ENCODE measurements at places on chromosomes 6 and 20. TPM values are rescaled to one million over a fixed set of nuclear protein-coding genes. Genes with fewer than 3 reads are reported as not detected.

Gene AGPAT4
- total RNA-seq: 1.3 TPM

Gene POU5F1
- 4.9 TPM for total RNA-seq

DNA sequence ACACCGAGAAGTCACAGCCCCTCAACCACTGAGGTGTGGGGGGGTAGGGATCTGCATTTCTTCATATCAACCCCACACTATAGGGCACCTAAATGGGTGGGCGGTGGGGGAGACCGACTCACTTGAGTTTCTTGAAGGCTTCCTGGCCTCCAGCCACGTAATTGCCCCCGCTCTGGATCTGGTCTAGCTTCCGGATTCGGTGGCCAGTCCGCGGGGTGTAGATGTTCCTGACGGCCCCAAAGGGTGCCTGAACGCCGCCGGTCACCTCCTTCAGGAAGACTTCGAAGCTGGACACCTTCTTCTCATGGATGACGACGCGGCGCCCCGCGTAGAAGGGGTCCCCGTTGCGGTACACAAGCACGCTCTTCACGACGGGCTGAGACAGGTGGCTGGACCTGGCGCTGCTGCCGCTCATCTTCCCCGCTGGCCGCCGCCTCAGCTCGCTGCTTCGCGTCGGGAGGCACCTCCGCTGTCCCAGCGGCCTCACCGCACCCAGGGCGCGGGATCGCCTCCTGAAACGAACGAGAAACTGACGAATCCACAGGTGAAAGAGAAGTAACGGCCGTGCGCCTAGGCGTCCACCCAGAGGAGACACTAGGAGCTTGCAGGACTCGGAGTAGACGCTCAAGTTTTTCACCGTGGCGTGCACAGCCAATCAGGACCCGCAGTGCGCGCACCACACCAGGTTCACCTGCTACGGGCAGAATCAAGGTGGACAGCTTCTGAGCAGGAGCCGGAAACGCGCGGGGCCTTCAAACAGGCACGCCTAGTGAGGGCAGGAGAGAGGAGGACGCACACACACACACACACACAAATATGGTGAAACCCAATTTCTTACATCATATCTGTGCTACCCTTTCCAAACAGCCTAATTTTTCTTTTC lies at the start of gene DCDC2:
TSS of gene DCDC2 (minus strand) at position 724 of the 883 bp plus-strand sequence. CDS start at position 415, 309 bp downstream.
- H3K27me3 ChIP-seq: no peaks in the 10 kb centered on the region
- H3K27ac ChIP-seq: peak within 1 kb of the TSS; percentile 92
- peak within 1 kb of the TSS; percentile 59 for H3K4me3 ChIP-seq

Gene SLC2A10
- total RNA-seq: 95.3 TPM

Gene PRSS16
- 10.9 TPM for total RNA-seq

Gene CYP24A1
- not detected for total RNA-seq

Gene COL20A1
- total RNA-seq: not detected

DNA sequence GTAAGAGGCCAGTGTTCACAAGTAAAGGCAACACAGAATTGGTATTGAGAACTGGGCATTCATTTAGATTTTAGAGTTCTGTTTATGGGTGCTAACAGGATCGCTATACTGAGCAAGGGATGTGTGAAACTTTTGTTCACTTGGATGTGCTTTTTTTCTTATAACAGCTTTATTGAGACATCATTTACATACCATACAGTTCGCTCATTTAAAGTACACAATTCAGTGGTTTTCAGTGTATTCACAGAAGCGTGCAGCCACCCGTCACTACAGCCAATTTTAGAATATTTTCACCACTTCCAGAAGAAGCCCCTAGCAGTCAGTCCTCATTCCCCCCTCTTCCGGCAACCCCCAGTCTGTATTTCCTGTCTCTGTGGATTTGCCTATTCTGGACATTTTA lies 48.7 kb downstream of the GFRA4 start:
- H3K4me1 ChIP-seq: no peaks in the 10 kb centered on the region
- no peak for DNase-seq
- no peaks in the 10 kb centered on the region for H3K27me3 ChIP-seq
- no peak overlapping the region for H3K27ac ChIP-seq
- H3K4me3 ChIP-seq: no peak overlapping the region
- no peaks in the 10 kb centered on the region for H3K36me3 ChIP-seq

- no peak for DNase-seq
- H3K4me1 ChIP-seq: peaks cover 82% of the 10 kb centered on the region
- no peak overlapping the region for H3K4me3 ChIP-seq
- H3K36me3 ChIP-seq: no peaks in the 10 kb centered on the region
These were observed 12.3 kb downstream of the FOXA2 start for GRCh38 chr20:22572023-22572422.

GRCh38 chr6:168663041-168663440 lies 222.1 kb downstream of the SMOC2 start:
- no peak overlapping the region for H3K4me3 ChIP-seq
- no peak for DNase-seq
- H3K27ac ChIP-seq: no peak overlapping the region
- no peaks in the 10 kb centered on the region for H3K27me3 ChIP-seq
- H3K4me1 ChIP-seq: no peaks in the 10 kb centered on the region

Gene ZFP64
- total RNA-seq: 10.4 TPM

Gene GCNT2
- total RNA-seq: 7.6 TPM

GRCh38 chr6:105780146-105780860 lies 305.8 kb upstream of the PRDM1 start:
- no peak overlapping the region for H3K4me3 ChIP-seq
- DNase-seq: no peak
- no peaks in the 10 kb centered on the region for H3K27me3 ChIP-seq
- no peaks in the 10 kb centered on the region for H3K36me3 ChIP-seq

Gene LAMA4
- 10.6 TPM for total RNA-seq

GRCh38 chr6:141057761-141058160 lies 1075.0 kb upstream of the GJE1 start:
- no peak overlapping the region for H3K4me3 ChIP-seq
- no peak overlapping the region for H3K27ac ChIP-seq
- no peaks in the 10 kb centered on the region for H3K36me3 ChIP-seq
- H3K27me3 ChIP-seq: no peaks in the 10 kb centered on the region
- H3K4me1 ChIP-seq: no peaks in the 10 kb centered on the region
- no peak for DNase-seq

- H3K4me3 ChIP-seq: no peak overlapping the region
- no peaks in the 10 kb centered on the region for H3K27me3 ChIP-seq
- DNase-seq: no peak
- no peak overlapping the region for H3K27ac ChIP-seq
- no peaks in the 10 kb centered on the region for H3K36me3 ChIP-seq
These were observed 187.6 kb downstream of the DTNBP1 start for GRCh38 chr6:15475261-15475660.

DNA sequence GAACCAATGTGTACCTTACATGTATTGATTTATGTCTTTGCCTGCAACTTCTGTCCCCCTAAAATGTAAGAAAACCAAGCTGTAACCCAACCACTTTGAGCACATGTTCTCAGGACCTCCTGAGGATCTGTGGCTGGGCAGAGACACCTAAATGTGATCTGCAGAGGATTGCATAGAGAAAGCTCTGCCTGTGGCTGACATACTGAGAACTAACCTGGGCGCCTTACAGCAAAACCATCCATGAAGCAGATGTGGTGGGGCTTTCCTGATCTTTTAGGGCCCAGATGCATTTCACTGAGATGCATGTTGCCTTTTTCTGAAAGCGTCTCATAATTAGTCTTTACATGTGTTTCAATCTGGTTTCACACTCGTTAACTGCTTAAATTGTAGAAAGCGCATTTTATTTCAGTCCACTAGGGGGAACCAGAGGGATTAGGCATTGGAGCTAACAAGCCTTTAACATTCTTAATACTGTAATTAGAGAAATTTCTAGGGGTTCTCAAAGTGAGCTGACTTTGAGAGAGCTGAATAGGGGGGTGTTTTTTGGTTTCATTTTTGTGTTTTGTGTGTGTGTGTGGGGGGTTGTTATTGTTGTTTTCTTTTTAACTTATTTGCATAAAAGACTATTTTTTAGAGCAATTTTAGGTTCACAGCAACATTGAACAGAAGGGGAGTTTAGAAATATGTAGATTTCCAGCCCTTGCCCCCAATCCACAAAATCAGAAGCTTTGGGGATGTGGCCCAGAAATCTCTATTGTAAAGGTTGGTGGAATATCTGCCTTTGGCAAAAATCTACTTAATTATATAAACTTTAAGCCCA lies 50.9 kb upstream of the FAM184A start:
- H3K36me3 ChIP-seq: no peaks in the 10 kb centered on the region
- peak overlapping the region; percentile 93 for H3K27ac ChIP-seq
- no peak for DNase-seq
- no peak overlapping the region for H3K4me3 ChIP-seq
- no peaks in the 10 kb centered on the region for H3K27me3 ChIP-seq

Gene HSPA12B
- 4.4 TPM for total RNA-seq

Gene LY6G6C
- not detected for total RNA-seq

GRCh38 chr20:2652724-2653555 lies 508 bp downstream of the NOP56 start:
- no peak for DNase-seq
- H3K4me1 ChIP-seq: peaks cover 29% of the 10 kb centered on the region
- H3K4me3 ChIP-seq: peak overlapping the region; percentile 93
- no peaks in the 10 kb centered on the region for H3K27me3 ChIP-seq
- H3K36me3 ChIP-seq: peaks cover 3% of the 10 kb centered on the region

DNA sequence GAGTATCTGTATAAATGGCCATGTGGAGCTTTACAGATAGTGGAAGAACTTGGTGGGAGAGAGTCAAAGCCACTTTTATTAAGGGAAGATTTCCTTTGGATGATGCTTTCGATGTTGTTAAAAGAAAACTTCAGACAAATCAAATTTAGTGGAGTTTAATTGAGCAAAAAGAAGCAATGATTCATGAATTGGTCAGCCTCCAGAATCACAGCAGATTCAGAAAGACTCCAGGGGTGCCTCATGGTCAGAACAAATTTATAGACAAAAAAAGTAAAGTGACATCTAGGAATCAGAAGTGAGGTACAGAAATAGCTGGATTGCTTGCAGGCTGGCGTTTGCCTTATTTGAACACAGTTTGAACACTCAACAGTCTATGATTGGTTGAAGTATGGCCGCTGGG lies 5.3 kb upstream of the CGA start:
- H3K4me3 ChIP-seq: no peak overlapping the region
- H3K36me3 ChIP-seq: no peaks in the 10 kb centered on the region
- no peaks in the 10 kb centered on the region for H3K27me3 ChIP-seq
- no peak for DNase-seq
- peaks cover 15% of the 10 kb centered on the region for H3K4me1 ChIP-seq
- H3K27ac ChIP-seq: no peak overlapping the region

DNA sequence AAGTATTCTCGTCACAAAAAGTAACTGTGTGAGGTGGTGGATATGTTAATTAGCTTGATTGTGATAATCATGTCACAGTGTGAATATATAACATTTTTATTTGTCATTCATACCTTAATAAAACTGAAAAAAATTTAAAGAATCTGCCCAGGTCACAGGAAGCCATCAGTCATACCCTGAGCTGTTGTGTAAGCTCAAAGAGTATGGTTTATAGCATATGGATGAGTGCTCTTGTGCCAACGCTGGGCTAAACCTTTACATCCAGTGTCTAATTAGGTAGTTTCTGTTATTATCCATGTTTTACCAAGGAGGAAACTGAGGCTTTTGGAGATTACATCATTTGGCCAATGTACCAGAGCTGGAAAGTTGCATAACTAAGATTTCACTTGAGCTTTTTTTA lies 11.4 kb downstream of the PKIG start:
- no peaks in the 10 kb centered on the region for H3K36me3 ChIP-seq
- DNase-seq: no peak
- no peaks in the 10 kb centered on the region for H3K4me1 ChIP-seq
- no peak overlapping the region for H3K4me3 ChIP-seq
- H3K27me3 ChIP-seq: no peaks in the 10 kb centered on the region

DNA sequence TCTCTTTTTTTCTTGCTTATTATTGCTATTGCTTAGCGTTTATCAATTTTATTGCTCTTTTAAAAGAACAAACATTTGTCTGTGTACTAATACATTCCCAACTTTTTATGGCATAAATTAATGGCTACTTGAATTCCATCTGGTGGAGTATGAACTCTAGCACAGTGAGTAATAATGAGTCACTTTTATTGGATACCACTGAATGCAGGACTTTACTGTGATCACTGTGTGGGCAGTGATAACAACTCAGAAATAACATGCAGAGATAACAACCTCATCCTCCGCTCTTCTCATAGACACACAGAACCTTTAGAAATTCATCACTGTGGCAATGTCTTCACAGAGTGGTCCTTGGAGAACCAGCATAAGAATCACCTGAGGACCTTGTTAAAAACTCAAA lies 174.9 kb upstream of the PRND start:
- no peaks in the 10 kb centered on the region for H3K27me3 ChIP-seq
- H3K36me3 ChIP-seq: no peaks in the 10 kb centered on the region
- no peak overlapping the region for H3K4me3 ChIP-seq
- no peaks in the 10 kb centered on the region for H3K4me1 ChIP-seq
- H3K27ac ChIP-seq: no peak overlapping the region
- DNase-seq: no peak

GRCh38 chr6:183668-184067 lies 108.6 kb upstream of the DUSP22 start:
- H3K27ac ChIP-seq: no peak overlapping the region
- DNase-seq: no peak
- H3K4me1 ChIP-seq: no peaks in the 10 kb centered on the region
- H3K4me3 ChIP-seq: no peak overlapping the region

DNA sequence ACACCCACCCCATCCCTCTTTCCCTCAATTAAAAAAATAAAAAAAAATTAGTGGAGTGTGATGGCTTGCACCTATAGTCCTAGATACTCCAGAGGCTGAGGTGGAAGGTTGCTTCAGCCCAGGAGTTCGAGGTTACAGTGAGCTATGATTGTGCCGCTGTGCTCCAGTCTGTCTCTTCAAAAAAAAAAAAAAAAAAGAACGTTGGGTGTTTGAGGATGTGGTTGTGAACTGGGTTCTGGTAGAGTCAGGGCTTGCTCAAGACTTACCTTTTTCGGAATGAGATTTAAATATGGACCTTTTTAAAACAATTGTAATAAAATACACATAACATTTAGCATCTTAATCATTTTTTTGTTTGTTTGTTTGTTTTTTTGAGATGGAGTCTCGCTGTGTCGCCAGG lies 211.9 kb downstream of the OR2B2 start:
- no peaks in the 10 kb centered on the region for H3K36me3 ChIP-seq
- no peaks in the 10 kb centered on the region for H3K27me3 ChIP-seq
- H3K4me3 ChIP-seq: no peak overlapping the region
- DNase-seq: no peak
- H3K27ac ChIP-seq: no peak overlapping the region

Gene ADTRP
- not detected for total RNA-seq

Gene TOX2
- 1.8 TPM for total RNA-seq

GRCh38 chr20:62065674-62066338 lies at the start of gene TAF4:
Gene TAF4, minus strand, starts transcription at chr20:62065881. Its CDS starts 71 bp downstream, at chr20:62065810.
- no peaks in the 10 kb centered on the region for H3K27me3 ChIP-seq
- no peaks in the 10 kb centered on the region for H3K36me3 ChIP-seq
- H3K4me1 ChIP-seq: peaks cover 50% of the 10 kb centered on the region
- peak within 1 kb of the TSS; percentile 95 for H3K27ac ChIP-seq
- peak; percentile 80 for DNase-seq
- H3K4me3 ChIP-seq: peak within 1 kb of the TSS; percentile 33

DNA sequence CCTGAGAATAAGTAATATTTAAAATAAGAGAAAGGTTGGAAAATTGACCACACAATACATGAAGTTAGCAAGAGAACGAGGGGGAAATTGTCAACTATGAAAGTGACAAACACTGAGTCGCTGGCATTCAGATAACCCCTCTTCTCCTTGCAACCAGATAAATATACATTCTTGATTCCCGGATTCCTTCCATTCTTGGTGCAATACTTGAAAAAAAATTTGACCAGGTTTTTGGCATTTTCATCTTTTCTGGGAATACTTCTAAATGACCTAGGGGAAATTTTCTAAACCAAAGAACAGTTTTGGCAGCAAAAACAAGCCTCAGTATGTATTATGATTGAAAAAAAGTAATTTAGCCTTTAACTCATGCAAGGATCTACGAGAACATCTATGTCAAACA lies 164.0 kb downstream of the PDE7B start:
- H3K27ac ChIP-seq: no peak overlapping the region
- H3K4me1 ChIP-seq: no peaks in the 10 kb centered on the region
- H3K36me3 ChIP-seq: no peaks in the 10 kb centered on the region
- no peak overlapping the region for H3K4me3 ChIP-seq
